NCI-H1105 treated with DMSO at 0.1 percent for 48 hours (cell line): ENCODE measurements at places on chromosomes 3 and 15.
A peak's percentile ranks its signal among the peaks of the same experiment; 100 is the strongest.

- no peak for DNase-seq
Observed at GRCh38 chr15:65460741-65461347, 38.1 kb upstream of the IGDCC4 start.

- no peak for DNase-seq
Observed at GRCh38 chr3:64422932-64423331, 197.7 kb upstream of the PRICKLE2 start.

- no peak for DNase-seq
Observed at GRCh38 chr3:187880441-187880840, 135.2 kb upstream of the BCL6 start.

- DNase-seq: no peak
Observed at GRCh38 chr3:117540597-117540996, 831.0 kb downstream of the TUSC7 start.

DNA sequence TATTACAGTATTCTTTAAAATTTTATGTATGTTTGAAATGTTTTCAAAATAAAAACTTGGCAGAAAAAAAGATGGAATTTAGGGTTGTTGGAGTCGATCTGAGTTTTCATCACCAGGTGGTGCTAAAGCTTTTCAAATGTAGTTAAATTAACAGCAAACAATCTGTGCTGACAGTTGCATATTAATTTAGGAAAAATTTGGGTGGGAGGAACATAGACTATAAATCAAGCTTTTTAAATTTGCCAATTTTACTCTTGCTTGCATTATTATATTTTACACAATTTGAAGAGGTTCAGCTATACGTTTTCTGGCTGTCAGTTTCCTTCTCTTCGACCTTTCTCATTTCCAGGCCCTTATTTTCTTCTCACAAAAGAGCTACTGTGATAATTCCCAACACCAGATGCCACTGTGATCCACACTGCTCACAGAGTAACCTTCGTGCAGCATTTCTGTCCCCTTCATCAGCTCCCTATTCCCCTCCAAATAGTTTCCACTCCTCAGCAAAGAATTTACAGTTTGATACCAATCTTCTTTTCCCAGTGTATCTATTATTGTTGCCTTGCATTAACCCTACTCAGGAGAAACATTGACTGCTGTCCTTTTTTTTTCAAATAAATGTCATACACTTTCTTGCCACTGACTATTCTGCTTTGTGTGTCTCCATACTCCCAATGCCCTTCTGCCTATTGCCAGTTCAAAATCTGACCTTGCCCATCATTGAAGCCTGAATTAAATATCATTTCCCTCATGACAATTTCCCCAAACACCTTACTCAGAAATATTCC lies 53.4 kb upstream of the EIF5A2 start:
- DNase-seq: peak; percentile 57

DNA sequence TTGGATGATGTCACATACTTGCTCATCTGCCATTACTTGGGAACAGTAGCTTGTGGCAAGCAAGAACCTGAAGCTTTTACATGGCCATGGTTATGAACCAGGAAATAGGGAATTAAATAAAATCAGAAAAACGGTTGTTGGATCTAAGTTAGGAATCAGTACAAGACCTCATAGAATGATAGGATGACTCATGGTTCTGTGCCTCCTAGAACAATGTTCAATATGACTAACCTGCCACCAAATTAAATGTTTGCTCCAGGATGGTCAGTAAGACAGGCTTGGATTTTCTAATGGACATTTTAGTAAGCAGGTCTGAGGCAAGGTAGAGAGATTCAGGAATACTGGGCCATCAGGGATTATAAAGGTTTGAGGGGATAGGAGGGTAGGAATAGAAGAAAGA lies 218.9 kb downstream of the PLOD2 start:
- DNase-seq: no peak

DNA sequence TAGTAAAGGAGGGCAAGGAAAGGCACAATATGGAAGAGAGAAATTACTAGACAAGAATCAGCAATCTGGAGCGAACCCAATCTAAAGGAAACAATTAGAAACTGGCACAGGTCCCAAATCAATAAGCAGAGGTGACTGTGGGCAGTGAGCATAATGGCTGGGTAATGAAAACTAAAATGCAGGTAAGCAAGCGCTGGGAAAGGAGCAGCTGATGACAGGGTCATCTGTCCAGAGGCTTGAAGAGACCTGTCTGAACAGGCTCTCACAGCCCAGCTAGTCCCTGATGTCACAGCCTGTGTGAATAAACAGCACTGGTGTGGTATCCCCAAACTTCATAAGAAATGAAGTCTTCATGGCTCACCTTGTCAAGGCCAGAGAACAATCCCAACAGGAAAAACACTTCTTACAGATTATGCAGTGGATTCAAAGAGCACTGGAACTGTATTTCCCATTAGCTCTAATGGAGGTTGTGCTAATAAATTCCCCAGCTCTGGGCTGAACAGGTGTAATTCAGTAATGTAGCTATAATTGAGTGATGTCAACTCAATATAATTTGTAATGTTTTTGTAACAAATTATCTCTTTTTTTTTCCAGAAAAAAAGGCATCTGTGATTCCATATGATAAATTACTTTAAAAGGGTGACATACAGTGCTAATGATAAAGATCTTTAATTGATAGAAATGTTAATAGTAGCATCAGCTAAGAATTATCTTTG lies 197.3 kb downstream of the FHIT start:
- peak; percentile 73 for DNase-seq

- no peak for DNase-seq
Observed at GRCh38 chr15:53757906-53758305, 1.6 kb downstream of the WDR72 start.

DNA sequence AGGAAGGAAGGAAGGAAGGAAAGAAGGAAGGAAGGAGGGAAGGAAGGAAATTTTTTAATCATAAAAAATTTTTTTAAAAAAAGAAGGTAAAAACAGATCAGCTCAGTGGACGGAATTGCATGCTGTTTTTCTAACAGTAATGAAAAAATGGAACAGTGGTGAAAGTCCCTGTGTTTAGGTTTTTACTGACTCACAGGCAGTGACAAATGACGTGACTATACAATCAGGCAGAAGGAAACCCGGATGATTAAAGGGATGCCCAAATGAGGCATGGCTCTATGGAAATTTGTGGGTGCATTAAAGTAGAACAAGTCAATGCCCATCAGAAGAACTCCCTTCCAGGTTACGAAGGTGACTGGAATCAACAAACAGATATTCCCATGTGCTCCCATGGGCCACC lies 135.0 kb downstream of the IMPG2 start:
- no peak for DNase-seq

- DNase-seq: no peak
Observed at GRCh38 chr3:39108200-39108710, 775 bp downstream of the TTC21A start.

DNA sequence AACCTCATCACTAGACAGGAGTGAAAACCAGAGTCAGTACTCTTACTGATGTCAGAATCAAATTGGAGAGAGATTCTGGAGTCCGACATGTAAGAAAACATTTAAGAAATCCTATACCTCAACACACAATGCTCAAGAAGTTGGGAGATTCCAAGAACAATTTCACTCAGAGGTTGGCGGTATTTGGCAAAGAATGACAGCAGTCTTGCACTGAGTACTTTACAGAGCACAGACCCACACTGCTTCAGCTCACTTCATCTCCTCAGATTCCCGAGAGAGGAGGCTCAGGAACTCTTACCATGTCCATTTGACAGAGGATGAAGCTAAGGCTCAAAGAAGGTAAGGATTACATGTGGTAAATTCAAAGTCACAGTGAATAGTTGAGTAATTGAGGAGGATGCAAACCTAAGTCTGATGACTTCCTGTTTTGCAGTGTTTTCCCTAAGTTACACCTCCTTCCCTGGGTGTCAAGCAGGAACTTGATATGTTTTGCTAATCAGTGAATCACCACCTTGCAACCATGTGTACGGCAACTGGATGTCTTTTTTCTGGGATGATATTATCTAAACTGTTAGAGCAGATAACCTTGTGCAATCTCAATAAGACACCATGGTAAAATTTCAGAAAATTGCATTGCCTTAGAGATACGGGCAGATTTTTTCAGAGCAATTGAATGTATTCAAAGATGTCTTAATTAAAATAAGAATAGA lies 61.3 kb upstream of the MME start:
- DNase-seq: no peak

- no peak for DNase-seq
Observed at GRCh38 chr3:188558343-188559071, 404.6 kb downstream of the LPP start.

GRCh38 chr3:13069495-13069894 lies 3.7 kb downstream of the IQSEC1 start:
- DNase-seq: no peak

- DNase-seq: no peak
Observed at GRCh38 chr3:18111796-18112232, 313.3 kb downstream of the SATB1 start.

DNA sequence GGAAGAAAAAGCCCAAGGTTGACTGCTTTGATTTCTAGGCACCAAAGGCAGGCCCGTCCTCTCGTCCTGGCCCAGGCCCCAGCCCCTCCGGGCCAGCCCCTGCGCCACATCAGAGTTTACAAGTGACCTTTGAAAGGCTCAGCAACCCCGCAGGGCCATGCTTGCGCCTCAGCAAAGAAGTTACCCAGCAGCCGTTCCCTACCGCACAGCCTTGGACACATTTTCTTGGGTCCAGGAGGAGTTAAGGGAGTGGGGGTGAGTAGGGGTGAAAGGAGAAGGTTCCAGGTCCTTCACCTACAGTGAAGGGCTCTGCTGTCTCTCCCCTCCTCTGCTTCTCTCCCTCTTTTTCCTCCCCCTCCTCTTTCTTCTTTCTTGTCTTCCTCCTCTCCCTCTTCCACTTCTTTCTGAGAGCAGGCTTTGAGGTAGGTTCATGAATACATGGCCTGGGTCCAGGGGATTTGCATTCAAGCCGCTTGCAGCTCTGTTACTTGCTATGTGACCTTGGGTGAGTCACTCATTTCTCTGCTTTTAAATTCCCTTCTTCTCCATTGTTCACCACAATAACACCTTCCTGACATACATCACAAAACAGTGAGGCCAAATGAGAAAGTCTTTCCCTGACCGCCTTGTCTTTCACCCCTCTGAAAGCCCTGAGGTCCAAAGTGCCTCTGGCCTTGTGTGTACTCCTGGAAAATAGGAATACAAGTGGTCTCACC lies 223.3 kb upstream of the TPRG1 start:
- DNase-seq: peak; percentile 75

- no peak for DNase-seq
Observed at GRCh38 chr3:5531741-5532290, 344.3 kb downstream of the EDEM1 start.

GRCh38 chr15:87489456-87489855 lies 767.1 kb downstream of the NTRK3 start:
- DNase-seq: no peak

- no peak for DNase-seq
Observed at GRCh38 chr3:71372241-71372768, 211.2 kb downstream of the FOXP1 start.

DNA sequence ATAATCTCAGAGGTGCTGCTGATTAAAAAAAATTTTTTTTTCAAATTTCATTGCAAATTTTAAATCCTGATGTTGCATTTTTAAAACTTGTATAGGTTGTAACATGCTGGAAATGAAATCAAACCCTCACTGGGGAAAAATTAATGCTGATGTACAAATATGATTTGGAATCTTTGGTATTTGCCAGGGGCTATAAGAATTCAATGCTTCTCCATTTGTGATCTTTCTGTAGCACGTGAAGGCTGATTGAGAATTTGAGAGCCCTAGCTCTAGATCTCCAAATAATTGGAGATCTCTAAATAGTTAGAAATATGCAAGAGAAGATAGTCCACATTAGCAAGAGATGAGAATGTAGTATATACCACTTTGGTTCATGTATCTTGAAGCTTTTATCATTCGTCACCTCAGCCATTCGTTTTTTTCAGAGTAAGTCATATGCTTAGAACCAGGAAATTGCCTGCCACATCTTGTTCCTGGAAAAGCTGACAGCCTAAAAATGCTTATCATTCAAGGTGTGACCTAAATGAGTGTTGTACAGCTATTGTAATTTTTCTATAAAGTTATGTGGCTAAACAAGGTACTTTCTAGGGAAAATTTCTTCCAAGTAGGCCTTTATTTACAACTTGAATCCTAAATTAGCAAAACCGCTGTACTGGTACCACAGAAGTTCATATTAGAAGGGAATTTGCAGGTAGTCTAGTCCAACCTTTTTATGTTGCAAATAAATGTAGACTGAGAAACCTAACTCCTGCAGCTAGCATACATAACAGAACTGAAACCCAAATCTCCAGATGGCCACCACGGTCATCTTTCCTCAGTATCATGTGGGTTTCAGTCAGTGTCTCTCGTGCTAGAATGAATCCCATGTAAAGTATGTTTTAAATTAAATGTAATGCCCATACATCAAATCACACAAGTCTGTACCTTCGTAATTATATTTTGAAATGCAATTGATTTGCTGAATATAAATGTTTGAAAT lies 48.5 kb downstream of the FNDC3B start:
- no peak for DNase-seq

DNA sequence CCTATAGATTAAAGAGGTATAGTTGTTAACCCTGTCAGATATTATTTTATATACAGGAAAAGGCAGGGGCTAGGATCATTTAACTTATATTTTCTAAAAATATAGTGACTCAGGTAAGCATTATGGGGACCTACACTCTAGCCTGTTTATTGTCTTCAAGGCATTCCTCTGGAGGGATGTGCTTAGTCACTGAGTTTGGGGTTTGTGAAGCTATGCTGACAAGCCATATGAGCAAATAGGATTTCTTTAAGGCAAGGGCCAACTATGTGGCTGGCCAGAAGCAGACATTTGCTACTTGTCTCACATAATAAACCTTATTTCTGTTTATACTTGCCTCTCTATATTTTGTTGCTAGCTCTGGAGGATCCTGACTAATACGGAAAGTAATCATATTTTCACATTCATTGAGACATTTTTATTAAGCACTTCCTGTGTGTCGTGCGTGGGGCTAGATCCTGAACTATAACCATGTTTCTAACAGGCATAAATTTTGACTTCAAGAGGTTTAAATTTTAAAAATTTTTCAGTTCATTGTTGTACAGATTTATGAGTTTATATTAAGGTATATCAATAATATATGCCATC lies 153.4 kb downstream of the OTOL1 start:
- DNase-seq: no peak

DNA sequence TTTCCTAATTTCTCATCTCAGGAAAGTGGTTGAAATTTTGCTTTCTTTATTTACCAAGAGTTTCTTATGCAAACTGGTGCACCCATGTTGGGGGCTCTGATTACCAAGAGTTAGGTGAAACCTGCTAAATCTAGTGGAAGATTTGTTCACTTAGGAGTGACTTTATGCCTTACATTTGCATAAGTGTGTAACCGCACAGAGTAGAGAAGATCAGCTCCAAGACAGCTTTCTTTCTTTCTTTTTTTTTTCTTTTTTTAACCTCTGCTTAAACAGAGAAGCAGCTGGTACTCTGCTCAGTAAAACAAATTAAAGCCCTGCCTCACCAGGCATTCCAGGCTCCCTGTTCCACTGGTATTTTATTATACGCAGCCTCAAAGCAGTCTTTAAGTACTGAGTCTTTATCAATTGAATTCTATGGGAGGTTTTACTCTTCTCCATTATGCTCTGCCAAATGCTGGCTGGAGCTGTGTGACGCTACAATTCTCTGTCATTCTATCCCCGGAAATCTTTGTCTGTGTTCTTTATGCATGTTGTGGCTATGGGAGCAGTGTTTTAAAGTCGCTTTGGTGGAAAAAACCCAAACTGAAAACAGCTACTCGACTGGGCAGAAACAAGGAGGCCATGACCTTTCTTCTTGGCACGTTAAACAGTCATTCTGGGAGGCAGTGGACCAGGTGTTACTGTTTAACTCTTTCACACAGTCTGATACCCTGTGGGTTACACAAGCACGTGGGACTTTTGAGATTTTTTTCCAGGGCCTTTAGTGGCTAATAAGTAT lies 55.2 kb upstream of the GBE1 start:
- DNase-seq: no peak
